ENCODE measurements at places on chromosomes 7 and 10.
A peak's percentile ranks its signal among the peaks of the same experiment; 100 is the strongest.

- peak; percentile 49 for DNase-seq
Measured at GRCh38 chr7:140230516-140230860, 53.7 kb upstream of the KDM7A start.

DNA sequence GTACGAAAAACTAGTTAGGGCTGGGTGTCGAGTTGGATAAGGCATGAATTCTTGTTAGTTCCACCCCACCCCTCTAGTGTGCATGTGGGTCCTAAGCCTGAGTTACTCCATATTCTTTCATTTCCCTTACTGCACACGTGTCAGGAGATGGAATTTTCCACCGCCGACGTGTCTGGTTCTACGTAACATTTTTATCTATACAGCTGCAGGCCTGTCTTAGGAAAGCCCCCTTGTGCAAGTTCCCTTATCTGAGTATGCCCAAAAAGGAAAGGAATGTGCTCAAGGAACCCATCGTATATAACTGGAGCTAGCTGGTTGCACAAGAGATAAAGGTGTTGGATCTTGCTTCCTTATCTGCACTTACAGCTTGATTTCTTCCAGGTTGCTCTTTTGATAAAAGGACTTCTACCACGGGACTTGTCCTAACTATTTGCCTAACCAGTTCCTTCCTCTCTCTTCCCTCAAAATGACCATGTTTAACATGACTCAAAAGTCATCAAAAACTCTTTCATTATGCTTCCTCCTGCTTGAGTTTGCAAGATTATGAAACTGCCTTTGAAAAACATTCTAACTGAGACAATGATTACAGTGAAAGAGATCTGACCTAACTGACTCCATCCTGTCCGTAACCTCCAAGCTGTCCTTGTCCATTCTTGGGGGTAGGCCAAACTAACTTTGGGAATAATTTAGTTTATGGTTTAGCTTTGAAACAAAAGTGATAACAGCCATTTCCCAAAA is 181.4 kb downstream of the AKR1D1 start:
- DNase-seq = no peak

GRCh38 chr7:24058953-24059352 is 225.0 kb upstream of the NPY start:
- DNase-seq = no peak

GRCh38 chr10:637771-638195 is 51.7 kb downstream of the DIP2C start:
- peak; percentile 37 for DNase-seq

DNA sequence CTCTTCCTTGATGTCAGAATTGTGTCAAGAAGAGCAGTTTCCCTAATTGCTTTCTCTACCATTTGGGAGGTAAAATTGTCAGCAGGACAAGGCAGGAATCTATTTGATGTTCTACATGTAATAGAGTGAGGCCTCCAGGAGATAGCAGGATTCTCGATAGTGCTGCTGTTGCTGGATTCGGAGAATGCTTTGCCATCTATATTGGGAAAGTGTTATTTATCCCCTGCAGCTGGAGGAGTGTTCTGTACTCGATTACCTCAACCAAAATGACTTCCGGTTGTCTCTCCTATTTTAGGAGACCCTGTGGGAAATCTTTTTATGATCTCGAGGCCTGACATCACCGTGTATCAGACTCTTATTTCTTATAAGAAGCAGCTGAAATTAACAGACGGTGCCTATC is 217.1 kb downstream of the TMEM178B start:
- no peak for DNase-seq

GRCh38 chr7:17007841-17008240 is 126.1 kb upstream of the AGR3 start:
- no peak for DNase-seq

- no peak for DNase-seq
Measured at GRCh38 chr7:96414931-96415292, 93.0 kb upstream of the SLC25A13 start.

Measured in T47D (cell line).